Cerebellar nuclear complex (tissue), 1 donor: ENCODE measurements at places on chromosomes 12 and 14.
A peak's percentile ranks its signal among the peaks of the same experiment; 100 is the strongest.

DNA sequence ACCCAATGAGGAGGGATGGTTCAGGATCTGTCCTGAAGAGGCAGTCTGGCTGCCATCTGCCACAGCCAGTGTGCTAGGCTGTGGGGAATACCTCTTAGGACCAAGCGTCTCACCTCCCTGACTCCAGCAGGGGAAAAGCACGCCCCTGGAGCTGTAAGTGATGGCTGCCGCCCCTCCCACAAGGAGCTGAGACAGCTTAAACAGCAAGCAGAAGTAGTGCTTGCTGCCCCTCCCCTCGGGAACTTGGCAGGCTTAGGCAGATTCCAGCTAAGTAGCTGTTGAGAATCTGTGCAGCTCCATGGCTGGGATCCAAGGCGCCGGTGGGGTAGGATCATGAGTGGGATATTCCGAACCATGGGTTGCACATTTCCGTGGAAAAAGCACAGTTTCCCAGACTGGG lies 360.4 kb upstream of the MDGA2 start:
- DNase-seq = no peak

DNA sequence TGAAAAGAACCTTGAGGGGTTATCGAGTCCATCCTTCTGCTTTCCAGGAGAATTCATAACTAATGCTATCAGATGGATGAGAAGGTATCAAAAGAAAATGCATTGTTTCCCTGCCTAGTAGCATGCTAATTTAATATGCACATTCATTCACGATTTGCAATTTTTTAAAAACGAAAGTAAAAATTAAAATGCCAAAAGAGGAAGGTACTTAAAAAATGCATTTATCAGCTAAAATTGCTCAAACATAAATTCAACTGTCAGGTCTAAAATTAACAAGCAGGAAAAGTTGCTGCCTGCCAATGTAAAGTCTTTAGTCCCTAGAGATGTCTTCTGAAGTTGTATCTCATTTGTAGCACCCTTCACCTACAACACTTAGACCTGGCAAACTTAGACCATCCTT lies 7.9 kb downstream of the ATF7 start:
- DNase-seq = no peak

DNA sequence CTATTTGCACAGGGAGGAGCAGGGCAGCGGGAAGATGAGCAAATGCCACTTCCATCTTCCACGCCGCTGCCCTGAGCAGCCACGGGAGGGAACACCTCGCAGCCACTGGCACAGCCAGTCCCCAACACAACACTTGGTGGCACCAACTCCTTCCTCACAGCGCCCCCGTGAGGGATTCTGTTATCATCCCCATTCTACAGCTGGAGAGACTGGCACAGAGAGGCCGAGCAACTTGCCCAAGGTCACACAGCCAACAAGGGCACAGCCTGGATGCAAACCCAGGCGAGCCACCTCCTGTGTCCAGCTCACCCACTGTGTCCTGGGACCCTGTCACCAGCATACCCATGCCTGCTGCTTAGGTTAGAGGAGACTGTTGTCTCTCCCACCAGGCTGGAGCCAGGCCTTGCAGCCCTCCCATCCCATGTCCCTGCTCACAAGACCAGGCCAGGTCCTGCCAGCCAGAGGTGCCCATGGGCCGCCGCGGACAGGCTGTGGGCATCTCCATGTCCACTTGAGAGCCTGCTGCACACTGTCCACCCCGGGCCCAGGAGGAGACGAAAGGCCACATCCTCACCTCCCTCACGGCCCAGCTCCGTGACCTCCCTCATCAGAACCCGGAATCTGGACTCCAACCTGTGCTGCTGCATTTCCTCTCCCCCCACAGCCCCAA lies 57.0 kb downstream of the NCOR2 start:
- DNase-seq = no peak

- DNase-seq = no peak
Measured at GRCh38 chr12:28088566-28089272, 101.5 kb upstream of the CCDC91 start.

- DNase-seq = no peak
Measured at GRCh38 chr12:43921666-43922337, 85.9 kb downstream of the TMEM117 start.

GRCh38 chr14:65321370-65321875 lies 91.1 kb upstream of the FUT8 start:
- DNase-seq = no peak

- no peak for DNase-seq
Measured at GRCh38 chr12:5180496-5180895, 136.8 kb downstream of the KCNA5 start.

DNA sequence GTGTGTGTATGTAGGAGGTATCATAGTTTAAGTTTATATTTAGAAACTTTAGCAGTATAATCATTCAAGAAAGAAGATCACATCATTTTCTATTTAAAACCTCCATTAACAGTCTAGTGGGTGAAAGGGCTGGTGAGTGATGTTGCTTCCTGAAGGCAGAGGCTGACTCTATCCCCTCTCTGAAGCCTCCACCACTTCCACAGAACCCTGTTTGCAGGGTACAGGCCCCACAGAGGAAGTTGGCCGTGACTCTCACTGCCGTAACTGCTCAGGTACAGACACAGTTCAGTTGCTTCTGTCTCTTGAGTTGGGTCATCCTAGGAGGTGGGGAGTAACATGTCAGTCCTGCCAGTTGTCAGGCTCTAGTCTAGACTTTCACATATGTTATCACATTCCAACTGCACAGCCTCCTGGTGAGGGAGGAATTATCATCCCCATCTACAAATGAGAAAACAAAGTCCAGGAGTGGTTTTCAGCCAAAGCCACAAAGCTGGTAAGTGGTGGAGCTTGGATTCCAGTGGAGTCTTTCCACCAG lies 31.5 kb downstream of the CFL2 start:
- no peak for DNase-seq

DNA sequence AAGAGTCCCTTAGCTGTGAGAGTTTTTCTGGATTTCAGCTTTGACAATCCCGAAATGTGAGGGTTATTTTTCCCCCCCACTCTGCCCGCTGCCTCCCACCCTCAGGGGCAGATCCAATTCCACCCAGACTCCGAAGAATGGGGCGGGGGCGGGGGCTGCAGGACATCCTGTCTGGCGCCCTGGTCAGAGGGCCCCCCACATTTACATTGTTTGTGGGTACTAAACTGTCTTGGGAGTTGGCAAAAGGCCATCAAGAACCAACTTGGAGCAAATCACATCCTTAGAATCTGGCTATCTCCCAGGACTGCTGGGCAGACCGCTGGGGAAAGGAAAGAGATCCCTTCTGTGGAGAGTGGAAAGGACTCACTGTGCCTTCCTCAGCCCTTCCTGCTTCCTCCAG lies 2.4 kb downstream of the EMP1 start:
- DNase-seq = no peak

GRCh38 chr14:65277580-65278270 lies 134.8 kb upstream of the FUT8 start:
- DNase-seq = no peak

- DNase-seq = peak; percentile 8
Measured at GRCh38 chr12:95548539-95549391, 2.5 kb downstream of the USP44 start.

DNA sequence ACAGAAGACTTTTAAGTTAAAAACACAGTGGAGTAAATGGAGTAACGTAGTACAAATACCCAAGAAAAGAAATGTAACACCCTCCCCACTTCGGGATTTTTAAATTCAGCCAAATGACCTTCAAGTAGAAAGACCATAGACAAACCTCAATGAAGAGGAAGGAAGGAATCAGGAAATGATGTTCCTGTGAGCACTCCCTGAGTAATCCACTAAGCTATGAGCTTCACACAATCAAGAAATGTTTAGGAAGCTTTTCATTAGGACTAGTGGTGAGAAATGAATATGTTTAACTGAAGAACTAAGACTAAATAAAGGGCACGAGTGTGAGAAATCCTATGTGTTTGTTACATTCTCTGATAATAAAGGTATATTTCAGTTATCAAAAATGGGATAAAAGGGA lies 10.1 kb downstream of the TCL1A start:
- DNase-seq = no peak

- DNase-seq = no peak
Measured at GRCh38 chr12:22268406-22268805, 66.1 kb downstream of the ST8SIA1 start.

- no peak for DNase-seq
Measured at GRCh38 chr14:57485635-57486034, 8.0 kb downstream of the CCDC198 start.

GRCh38 chr14:35855876-35856481 lies 29.8 kb downstream of the BRMS1L start:
- DNase-seq = no peak

DNA sequence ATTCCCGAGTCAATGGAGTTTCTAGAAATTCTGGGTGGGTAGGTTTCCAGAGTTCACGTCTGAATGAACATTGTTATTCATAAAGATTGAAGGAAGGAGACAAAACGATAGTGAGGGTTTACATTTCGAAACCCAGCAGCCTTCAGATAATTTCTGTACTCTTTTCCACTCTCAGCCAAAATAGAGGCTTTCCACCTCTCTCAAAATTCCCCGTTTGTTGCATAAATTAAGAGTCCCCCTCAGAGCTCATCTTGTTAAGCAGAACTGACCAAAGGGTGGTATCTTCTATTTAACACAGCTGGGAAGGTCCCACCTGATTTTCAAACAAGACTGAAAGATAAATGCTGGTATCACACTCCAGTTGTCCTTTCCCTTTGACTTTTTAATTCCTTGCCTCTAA lies 21.5 kb upstream of the YARS2 start:
- DNase-seq = no peak

DNA sequence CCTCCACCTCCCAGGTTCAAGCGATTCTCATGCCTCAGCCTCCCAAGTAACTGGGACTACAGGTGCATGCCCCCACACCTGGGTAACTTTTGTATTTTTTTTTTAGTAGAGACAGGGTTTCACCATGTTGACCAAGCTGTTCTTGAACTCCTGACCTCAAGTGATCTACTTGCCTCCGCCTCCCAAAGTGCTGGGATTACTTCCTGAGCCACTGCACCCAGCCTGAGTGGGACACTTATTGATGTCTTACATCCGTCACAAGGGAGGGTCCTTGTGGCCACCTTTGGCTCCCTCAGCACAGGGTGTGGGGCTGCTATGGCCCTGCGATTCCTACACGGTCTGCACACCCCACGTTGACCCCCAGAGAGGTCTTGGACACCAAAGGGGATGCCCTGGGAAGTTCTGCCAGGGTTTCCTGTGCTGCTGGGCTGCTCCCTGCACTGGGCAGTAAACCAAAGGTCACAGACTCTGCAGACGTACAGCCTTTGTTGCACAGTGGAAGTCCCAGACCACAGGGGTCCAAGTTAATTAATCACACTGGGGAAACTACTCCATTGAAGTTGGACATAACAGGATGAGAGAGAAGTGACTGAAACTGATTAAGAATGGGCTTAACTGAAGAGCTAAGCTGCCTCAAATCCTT lies 95.7 kb downstream of the SAMD4A start:
- no peak for DNase-seq

DNA sequence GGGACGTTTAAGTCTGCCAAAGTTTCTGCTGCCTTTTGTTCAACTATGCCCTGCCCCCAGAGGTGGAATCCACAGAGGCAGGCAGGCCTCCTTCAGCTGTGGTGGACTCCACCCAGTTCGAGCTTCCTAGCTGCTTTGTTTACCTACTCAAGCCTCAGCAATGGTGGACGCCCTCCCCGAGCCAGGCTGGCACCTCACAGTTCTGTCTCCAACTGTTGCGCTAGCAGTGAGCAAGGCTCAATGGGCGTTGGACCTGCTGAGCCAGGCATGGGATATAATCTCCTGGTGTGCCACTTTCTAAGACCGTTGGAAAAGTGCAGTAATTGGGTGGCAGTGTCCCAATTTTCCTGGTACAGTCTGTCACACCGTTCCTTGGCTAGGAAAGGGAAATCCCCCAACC lies 444.7 kb downstream of the FLRT2 start:
- no peak for DNase-seq

- DNase-seq = no peak
Measured at GRCh38 chr14:79354336-79354735, 857.0 kb downstream of the DIO2 start.

DNA sequence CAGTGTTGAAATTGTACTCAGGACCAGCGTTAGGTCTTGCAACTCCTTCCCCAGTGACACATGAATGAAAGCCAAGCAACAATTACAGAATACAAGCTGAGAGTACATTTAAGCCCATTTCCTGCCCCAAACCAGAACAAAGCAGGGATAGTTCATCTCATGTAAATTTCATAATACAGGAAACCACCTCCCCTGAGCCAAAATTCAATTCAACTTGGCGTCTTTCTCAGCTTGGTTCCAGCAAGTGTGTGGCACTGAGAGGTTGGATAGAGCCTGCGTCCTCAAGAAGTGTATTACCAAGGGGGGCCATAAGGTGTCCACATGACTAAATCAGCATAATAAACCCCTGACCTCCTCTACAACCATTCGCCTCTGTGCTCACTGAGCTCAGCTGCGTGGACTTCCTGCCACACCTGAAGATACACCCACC lies 278.9 kb upstream of the CRY1 start:
- DNase-seq = no peak

DNA sequence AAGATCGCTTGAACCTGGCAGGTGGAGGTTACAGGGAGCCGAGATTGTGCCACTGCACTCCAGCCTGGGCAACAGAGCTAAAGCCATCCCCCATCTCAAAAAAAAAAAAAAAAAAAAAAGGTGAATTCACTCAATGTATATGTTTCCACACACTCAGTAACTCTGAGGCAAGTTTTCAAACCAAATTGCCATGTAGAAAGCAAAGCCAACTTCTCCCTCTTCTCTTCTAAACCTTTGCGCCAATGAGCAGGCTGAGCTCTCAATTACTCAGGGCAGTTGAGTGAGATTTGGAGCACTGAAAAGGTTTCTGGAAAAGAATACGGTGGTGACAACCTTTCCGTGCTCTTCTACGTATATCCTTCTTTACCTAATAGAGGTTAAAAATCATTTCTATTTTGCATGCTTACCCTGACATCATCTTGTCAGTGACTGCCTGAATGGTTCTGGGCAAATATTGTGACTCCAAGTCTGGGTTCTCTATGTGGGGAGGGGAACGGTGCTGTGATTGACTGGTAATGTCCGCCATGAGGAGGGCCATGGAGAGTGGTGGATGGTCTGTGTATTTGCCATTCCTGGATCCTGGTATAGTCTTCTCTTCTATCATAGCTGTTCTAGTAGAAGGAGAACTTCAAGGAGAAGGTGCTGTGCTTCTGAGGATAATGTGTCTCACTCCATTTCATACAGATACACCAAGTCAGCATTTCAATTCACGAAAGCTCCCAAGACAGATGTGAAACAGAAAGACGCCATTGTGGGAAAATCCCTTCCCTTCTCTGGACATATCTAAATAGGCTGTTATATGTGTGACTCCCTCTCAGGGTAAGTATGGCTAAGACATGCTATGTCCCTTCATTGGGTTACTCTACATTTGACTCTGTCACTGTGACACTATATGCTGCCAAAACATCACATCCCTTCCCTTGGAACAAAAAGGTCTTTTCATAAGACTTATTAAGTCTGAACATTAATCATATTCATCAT lies 46.2 kb upstream of the MED13L start:
- no peak for DNase-seq

DNA sequence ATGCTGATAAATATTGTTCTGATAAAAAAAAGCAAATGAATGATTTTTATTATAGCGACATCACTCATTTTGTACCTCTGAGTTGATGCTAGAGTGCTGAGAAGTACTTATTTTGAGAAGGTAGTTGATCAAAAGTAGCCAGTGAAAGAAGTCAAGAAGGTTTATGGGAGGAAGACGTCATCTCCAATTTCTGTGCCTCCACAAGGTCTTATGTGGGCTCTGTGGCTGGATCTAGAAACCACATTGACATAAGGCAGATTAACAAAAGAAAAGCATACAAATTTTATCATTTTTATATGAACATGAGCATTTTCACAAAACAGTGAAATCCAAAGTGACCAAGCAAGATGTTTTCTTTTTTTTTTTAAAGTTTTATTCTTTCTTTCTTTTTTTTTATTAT lies 289.5 kb upstream of the FAR2 start:
- no peak for DNase-seq

GRCh38 chr14:74959596-74960180 lies 4.3 kb upstream of the PGF start:
- DNase-seq = no peak
